ENCODE measurements at places on chromosomes 2 and 18. TPM values are rescaled to one million over a fixed set of nuclear protein-coding genes. Genes with fewer than 3 reads are reported as not detected.

RMND5A gene
- 53.1 TPM for total RNA-seq

SLC38A11 gene
- 1.7 TPM for total RNA-seq

ANKRD30BL gene
- total RNA-seq: not detected

RFX8 gene
- 2.9 TPM for total RNA-seq

CFAP53 gene
- 0.34 TPM for total RNA-seq

ALK gene
- 2.3 TPM for total RNA-seq
